ENCODE measurements at places on chromosomes 3 and 15.

DNA sequence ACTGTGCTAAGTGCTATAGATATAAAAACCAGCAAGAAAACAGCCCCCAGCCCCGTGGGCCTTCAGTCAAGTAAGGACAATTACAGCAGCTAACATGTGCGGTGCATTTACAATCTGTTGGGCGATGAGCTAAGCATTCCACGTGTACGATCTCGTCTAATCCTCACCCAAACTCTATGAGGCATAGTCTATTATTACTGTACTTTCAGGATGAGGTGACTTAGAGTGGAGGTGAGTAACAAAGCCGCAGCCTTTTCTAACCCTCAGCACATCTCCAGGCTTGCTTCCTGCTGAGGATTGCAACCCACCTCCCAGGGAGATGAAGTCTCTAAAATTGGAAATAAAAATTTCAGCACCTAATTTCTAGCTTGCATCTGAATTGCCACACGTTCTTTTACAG lies 53.2 kb upstream of the MCF2L2 start:
- DNase-seq = no peak

DNA sequence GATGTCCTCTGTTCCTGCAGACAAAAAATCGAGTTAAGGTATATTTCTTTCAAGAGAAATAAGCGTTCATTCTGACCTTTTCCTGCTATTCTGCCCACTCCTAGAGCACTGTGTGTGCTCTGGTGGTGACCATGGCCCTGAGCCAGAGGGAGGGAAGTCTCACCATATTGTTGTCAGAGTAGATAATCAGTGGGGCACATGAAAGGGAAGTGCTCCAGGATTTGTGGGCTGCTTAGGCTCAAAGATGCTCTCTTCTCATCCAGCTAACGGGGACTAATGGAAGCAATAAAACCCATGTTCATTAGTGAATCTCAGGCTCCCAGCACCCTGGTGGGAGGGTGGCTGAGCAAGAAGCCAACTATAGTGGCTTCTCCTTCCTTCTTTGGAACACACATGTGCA lies 70.7 kb upstream of the EOMES start:
- DNase-seq = no peak

DNA sequence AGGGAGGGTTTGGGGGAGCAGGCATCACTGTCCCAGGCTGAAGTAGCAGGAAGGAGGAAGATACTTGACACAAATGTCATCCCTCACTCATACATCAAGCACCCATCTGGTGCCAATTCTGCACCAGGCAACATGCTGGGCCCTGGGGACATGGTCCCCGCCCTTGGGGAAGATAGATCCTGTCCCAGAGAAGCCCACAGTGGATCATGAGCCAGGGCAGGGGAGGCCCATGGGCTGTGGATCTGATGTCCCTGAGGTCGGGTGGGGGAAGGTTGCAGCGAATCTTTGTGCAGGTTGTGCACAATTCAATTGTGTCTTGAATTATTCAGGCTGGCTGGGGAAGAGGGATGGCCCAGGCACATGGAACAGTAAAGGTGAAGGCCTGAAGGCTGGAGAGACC lies 6.4 kb upstream of the CCDC33 start:
- DNase-seq = no peak

GRCh38 chr15:57259568-57260040 lies 116.7 kb upstream of the CGNL1 start:
- DNase-seq = no peak

All from CD4-positive, alpha-beta T cell treated with Interleukin-17A for 1 hour (primary cell).